NK-92 treated with Interleukin-12 subunit alpha and Interleukin-12 subunit beta, amount 100 ng/mL, for 24 hours (cell line): ENCODE measurements at places on chromosomes 6 and 20.

- no peak for DNase-seq
Measured at GRCh38 chr6:74248966-74249365, 553.0 kb downstream of the CD109 start.

- DNase-seq, result no peak
Measured at GRCh38 chr6:159142531-159142930, 26.7 kb upstream of the FNDC1 start.

GRCh38 chr20:37285664-37286374, 3.6 kb upstream of the MANBAL start:
- DNase-seq, result no peak

GRCh38 chr6:11430036-11430435, 107.5 kb upstream of the TMEM170B start:
- no peak for DNase-seq

DNA sequence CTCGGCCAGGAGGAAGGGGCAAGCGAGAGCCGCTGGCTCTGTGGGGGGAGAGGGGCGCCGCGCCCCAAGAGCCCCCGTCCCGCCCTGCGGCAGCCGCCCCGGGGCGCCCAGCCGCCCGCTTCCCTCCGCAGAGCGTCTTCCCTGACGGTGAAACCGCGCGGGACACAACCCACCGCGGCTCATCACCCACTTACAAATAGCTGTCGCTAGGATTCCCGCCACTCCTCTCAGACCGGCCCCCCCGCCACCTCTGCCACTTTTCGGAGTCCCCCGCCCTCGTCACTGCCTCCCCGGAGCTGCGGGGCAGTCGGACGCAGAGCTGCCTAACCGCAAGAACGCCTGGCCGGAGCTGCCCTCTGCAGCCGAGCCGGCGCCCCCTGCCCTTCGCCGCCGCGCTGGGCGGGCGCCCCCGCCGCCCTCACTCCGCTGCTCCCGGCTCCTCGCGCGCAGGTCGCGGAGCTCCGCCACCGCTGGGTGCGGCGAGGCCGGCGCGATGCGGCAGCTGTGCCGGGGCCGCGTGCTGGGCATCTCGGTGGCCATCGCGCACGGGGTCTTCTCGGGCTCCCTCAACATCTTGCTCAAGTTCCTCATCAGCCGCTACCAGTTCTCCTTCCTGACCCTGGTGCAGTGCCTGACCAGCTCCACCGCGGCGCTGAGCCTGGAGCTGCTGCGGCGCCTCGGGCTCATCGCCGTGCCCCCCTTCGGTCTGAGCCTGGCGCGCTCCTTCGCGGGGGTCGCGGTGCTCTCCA, at the start of gene SLC35D3:
TSS of gene SLC35D3 (plus strand) at position 366 of the 749 bp plus-strand sequence. CDS start at position 494, 128 bp downstream.
- no peak for DNase-seq
